ENCODE measurements at places on chromosomes 12 and 14. TPM values are rescaled to one million over a fixed set of nuclear protein-coding genes. Genes with fewer than 3 reads are reported as not detected.

Gene DAO
- total RNA-seq: not detected

Gene GALNT16
- total RNA-seq: 1.0 TPM

Gene CLEC1B
- not detected for total RNA-seq

Gene P2RX2
- total RNA-seq: not detected

Gene OASL
- 0.08 TPM for total RNA-seq

Gene FICD
- 5.7 TPM for total RNA-seq

Gene TMEM63C
- 0.65 TPM for total RNA-seq

Gene OR4K13
- total RNA-seq: not detected

Gene GPX2
- total RNA-seq: not detected

Gene CMAS
- 28.3 TPM for total RNA-seq

Gene MYF6
- total RNA-seq: 0.80 TPM

Gene PLEKHG7
- total RNA-seq: 0.13 TPM

Gene DIO3
- 7.2 TPM for total RNA-seq

Gene INSM2
- not detected for total RNA-seq

Gene ARL6IP4
- 264 TPM for total RNA-seq

Gene AKT1
- total RNA-seq: 126 TPM

Gene KLRB1
- not detected for total RNA-seq

Gene MGAT4C
- under 0.01 TPM for total RNA-seq

Gene SPTB
- total RNA-seq: not detected

Gene FLRT2
- 12.1 TPM for total RNA-seq

Gene AKAP3
- total RNA-seq: 5.2 TPM

Data from epithelial cell of alveolus of lung (primary cell).